ENCODE measurements at places on chromosomes 4 and X. TPM values are rescaled to one million over a fixed set of nuclear protein-coding genes. Genes with fewer than 3 reads are reported as not detected.

- no peak overlapping the region for H3K4me3 ChIP-seq
- no peaks in the 10 kb centered on the region for H3K27me3 ChIP-seq
- no peaks in the 10 kb centered on the region for H3K4me1 ChIP-seq
- no peak for DNase-seq
- no peak overlapping the region for H3K27ac ChIP-seq
Observed at GRCh38 chr4:118801895-118802575, 33.9 kb downstream of the SEC24D start.

DNA sequence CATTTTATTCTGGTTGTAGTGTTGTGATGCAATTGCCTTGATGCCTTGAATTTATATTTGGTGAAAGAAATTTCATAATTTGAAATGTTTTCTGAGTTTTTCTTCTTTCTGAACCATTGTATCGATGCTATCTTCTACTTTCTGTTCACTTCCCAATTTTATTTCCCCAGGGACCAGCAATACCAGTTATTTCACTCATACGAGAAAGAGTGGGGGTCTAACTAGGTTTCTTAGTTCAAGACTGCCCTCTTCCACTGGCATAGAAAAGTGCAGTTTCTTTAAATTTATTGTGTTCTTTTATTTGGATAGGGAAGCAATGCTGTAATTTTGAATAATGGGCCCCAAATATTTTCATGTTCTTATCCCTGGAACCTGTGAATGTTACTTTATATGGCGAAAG is 544.0 kb upstream of the ADGRL3 start:
- no peaks in the 10 kb centered on the region for H3K36me3 ChIP-seq
- DNase-seq, result no peak
- H3K27me3 ChIP-seq, result no peaks in the 10 kb centered on the region
- no peak overlapping the region for H3K27ac ChIP-seq
- H3K4me1 ChIP-seq, result no peaks in the 10 kb centered on the region

GRCh38 chrX:78650906-78651437 is 8.2 kb downstream of the RTL3 start:
- DNase-seq, result no peak
- no peaks in the 10 kb centered on the region for H3K27me3 ChIP-seq
- H3K27ac ChIP-seq, result no peak overlapping the region
- H3K4me1 ChIP-seq, result no peaks in the 10 kb centered on the region

DNA sequence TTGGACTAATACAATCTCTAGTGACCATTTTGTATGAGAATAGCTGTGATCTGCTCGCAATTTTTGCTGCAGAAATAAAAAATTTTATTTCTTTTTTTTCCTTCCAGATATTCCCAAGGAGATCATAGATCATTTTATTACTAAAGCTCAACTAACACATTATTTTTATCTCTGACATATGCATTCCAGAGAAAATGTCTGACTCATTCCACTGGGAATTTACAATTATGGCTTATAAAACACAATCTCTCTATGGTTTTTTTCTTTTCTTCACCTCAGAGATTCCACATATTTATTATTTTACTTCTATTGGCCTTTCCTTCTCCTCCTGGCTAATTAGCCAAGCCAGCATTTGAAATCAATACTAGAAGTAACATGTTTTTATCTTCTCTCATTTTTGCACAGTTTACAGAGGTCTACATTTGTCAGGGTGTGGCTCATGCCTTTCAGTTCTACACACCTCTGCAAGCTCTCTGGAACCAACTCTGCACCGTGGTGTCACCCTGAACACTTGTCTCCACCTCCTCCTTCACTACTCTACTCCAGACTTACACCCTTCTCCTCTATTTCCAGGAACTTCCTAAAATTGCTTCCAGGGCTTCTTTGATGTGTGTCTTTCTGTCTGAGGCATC is 59.8 kb upstream of the GPM6A start:
- no peak overlapping the region for H3K4me3 ChIP-seq
- no peak for DNase-seq
- H3K4me1 ChIP-seq, result no peaks in the 10 kb centered on the region
- H3K27me3 ChIP-seq, result no peaks in the 10 kb centered on the region
- H3K36me3 ChIP-seq, result no peaks in the 10 kb centered on the region

DNA sequence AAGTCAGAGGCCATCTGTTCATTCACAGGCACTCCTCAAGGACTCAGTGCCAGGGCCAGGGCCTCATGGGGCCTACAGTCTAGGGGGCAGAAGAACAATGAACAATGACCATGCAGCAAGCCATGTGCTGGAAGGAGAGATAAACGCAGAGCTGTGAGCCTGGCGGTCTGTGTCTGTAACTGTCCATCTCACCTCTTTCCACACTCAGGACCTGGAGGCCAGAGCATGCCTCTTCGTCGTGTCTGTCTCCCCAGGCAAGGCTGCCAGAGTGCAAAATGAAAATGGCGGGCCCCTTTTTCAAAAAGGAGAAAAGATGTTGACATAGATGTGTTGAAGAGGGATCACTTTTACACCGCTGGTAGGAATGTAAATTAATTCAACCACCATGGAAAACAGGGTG is 78.5 kb downstream of the MSX1 start:
- no peak overlapping the region for H3K27ac ChIP-seq
- DNase-seq, result no peak
- H3K27me3 ChIP-seq, result peaks cover 41% of the 10 kb centered on the region
- no peak overlapping the region for H3K4me3 ChIP-seq
- H3K36me3 ChIP-seq, result no peaks in the 10 kb centered on the region
- H3K4me1 ChIP-seq, result no peaks in the 10 kb centered on the region

DNA sequence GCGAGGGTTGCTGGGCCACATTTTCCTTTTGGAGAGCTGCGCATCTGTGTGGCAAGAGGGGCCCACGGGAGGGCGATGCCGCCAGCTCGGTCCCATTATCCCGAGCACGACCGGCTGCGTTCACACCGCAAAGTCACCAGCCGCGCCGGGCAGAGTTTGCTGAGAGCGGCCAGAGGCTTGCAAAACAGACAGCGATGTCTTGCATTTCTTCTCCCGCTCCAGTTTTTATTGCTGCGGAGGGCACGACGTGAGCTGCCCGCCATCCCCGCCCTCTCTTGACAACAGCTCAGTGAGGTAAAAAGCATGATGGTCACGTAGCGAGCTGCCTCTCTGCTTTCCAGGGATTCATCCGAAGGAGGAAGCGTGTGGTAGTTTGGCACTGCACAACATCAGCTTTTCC is 102.1 kb upstream of the TENM3 start:
- H3K27me3 ChIP-seq, result peaks cover 13% of the 10 kb centered on the region
- H3K27ac ChIP-seq, result no peak overlapping the region
- no peak overlapping the region for H3K4me3 ChIP-seq
- no peak for DNase-seq
- no peaks in the 10 kb centered on the region for H3K36me3 ChIP-seq

DNA sequence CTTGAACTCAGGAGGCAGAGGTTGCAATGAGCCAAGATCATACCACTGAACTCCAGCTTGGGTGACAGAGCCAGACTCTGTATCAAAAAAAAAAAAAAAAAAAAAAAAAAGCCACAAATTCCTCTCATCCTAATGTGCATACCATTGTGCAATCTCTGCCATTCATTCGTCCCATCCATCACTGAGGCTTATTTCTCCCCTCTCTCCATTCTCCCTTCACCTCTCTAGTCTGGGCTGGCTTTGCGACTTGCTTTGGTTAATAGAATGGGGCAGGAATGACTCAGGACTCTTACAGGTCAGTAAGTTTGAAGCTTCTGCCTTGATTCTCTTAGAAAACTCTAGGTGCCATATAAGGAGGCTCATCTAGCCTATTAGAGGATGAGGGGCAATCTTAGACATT is 60.3 kb upstream of the DDX3X start:
- no peaks in the 10 kb centered on the region for H3K27me3 ChIP-seq
- no peaks in the 10 kb centered on the region for H3K36me3 ChIP-seq
- no peak overlapping the region for H3K4me3 ChIP-seq
- DNase-seq, result no peak

DNA sequence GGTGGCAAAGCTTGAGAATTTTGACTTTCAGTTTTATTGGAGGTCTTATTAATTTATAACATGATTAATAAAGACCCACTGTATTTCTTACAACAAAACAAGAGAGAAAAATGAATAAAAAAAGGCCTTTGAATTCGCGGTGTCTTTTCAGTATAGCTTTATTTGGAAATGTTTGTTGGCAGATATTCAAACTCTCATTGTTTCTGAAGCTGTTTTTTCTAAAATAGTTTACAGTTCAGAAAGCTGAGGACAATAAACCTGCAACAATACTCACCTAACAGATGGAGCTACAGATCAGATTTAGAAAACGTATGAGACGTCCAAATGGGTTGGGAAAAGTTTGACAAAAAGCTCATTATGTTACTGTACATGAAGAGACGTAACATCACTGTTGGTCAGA is 2.4 kb upstream of the SPARCL1 start:
- no peaks in the 10 kb centered on the region for H3K27me3 ChIP-seq
- no peak overlapping the region for H3K4me3 ChIP-seq
- no peaks in the 10 kb centered on the region for H3K36me3 ChIP-seq
- H3K4me1 ChIP-seq, result no peaks in the 10 kb centered on the region
- DNase-seq, result no peak
- H3K27ac ChIP-seq, result no peak overlapping the region

DNA sequence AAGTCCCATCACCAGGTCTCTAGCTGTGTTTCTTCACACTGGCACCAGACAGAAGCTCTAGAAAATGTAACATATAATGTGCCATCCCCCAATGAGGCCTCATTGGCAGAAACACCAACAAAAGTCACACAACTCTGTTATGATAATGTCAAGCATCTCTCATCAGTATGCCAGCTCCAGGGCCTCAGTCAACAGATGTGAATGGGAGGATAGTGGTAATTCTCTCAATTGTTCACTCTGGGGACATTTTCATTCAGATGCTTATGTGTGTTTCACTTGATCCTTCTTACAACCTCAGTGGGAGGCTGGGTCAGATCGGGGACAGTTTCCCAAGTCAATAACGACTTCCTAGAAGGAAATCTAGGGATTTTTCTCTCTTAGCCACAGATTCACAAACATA is 57.5 kb upstream of the SCOC start:
- no peak overlapping the region for H3K27ac ChIP-seq
- H3K4me3 ChIP-seq, result no peak overlapping the region
- no peaks in the 10 kb centered on the region for H3K4me1 ChIP-seq
- no peaks in the 10 kb centered on the region for H3K36me3 ChIP-seq
- no peaks in the 10 kb centered on the region for H3K27me3 ChIP-seq

DNA sequence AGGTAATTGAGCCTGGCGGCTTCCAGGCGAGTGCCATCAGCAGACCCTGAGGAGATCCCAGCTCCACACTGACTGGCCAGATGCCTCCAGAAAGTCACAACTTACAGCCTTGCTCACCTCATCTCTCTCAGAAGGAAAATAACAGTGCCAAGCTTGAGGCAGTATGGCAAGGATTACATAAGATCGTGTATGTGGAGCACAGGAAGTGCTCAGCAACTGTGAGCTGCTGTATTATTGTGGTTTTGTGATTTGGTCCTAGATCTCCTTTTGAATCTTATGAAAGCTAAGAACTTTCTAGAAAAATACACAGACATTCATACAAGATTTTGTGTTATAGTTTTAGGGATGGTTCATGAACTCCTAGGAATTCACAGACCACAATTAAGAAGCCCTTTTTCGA is 14.0 kb downstream of the RASL11B start:
- H3K4me3 ChIP-seq, result no peak overlapping the region
- no peaks in the 10 kb centered on the region for H3K4me1 ChIP-seq
- H3K27ac ChIP-seq, result no peak overlapping the region

DNA sequence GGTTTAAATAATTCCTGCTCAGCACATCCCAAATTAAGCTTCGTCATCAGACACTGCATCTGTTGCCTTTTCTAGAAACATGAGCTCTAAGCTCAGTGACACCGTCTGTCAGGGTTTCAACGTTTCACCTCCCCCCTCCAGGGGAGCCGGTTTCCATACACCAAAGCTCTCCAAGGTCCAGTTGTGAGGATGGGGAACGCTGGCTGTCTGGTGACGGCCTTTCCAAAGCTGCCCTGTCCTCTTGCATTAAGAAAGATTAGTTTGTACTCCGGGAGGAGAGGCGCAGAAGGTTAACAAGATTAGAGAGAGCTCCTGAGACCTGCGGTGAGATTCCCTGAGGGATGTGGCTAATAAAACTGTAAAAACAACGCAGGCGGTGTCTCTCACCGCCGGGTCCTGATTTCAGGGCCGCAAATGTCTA is 43.2 kb downstream of the ASMT start:
- H3K36me3 ChIP-seq, result no peaks in the 10 kb centered on the region
- H3K27me3 ChIP-seq, result peaks cover 31% of the 10 kb centered on the region

The MAGEA2B gene
- total RNA-seq, result 35.3 TPM

The PABPC1L2A gene
- total RNA-seq, result not detected

The UCP1 gene
- total RNA-seq, result not detected

The SNCA gene
- 3.9 TPM for total RNA-seq

The NUDT10 gene
- not detected for total RNA-seq

The DNAAF6 gene
- total RNA-seq, result not detected

The AMBN gene
- total RNA-seq, result not detected

The LRAT gene
- total RNA-seq, result 0.68 TPM

The NAP1L2 gene
- total RNA-seq, result not detected

The DCHS2 gene
- total RNA-seq, result 0.15 TPM
